ENCODE measurements at places on chromosomes 12 and 14.
A peak's percentile ranks its signal among the peaks of the same experiment; 100 is the strongest.

- no peak for DNase-seq
Measured at GRCh38 chr14:36091096-36091495, 85.4 kb downstream of the PTCSC3 start.

- no peak for DNase-seq
Measured at GRCh38 chr12:65934480-65935115, 110.3 kb downstream of the HMGA2 start.

- no peak for DNase-seq
Measured at GRCh38 chr12:62848418-62848817, 86.5 kb downstream of the PPM1H start.

DNA sequence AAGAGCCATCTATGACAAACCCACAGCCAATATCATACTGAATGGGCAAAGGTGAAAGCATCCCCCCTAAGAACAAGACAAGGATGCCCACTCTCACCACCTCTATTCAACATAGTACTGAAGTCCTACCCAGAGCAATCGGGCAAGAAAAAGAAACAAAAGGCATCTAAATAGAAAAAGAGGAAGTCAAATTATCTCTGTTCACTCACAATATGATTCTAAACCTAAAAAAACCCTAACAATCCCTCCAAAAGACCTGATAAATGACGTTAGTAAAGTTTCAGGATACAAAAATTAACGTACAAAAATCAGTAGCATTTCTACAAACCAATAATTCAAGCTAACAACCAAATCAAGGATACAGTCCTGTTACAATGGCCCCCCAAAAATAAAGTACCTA lies 26.9 kb downstream of the MDM1 start:
- DNase-seq: no peak

DNA sequence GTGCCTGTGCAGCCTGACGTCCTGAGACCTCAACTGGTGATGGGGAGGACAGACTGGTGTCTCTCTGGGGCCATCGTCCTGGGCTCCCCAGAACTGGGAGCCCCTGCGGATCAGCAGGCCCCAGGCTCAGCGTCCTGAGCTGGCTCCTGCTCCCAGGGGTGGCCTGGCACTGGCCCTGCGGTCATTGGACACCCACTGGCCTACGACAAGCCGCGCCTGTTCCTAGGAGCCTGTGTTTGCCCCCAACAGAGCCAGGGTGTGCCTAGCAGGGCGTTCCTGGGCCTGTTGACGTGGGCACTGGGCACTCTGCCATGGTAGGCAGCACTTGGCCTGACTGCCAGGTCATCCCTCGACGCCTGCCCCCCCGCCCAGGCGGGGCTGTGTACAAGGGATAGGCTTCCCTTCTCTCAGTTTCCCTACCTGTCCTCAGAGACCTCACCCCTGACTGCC lies 8.4 kb downstream of the ADSS1 start:
- peak; percentile 42 for DNase-seq

GRCh38 chr14:72742838-72743195 lies 151.1 kb downstream of the DPF3 start:
- no peak for DNase-seq

DNA sequence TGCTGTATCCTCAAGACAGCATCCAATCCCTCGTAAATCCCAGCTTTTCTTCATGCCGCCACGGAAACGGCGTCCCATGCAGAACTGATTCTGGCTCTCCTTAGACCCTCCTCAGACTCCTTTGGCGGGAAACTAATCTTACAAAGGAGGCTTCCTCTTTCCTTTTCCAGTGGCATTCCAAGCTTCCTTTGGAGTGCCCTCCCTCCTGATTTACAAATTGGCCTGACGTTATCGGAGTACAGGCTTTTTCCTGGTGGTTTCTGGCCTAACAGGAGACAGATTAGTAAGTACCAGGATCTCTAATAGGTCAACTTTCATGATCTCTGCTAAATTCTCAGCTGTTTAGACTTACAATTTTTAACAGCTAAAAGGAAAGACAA lies 1.3 kb upstream of the ZDHHC17 start:
- no peak for DNase-seq

DNA sequence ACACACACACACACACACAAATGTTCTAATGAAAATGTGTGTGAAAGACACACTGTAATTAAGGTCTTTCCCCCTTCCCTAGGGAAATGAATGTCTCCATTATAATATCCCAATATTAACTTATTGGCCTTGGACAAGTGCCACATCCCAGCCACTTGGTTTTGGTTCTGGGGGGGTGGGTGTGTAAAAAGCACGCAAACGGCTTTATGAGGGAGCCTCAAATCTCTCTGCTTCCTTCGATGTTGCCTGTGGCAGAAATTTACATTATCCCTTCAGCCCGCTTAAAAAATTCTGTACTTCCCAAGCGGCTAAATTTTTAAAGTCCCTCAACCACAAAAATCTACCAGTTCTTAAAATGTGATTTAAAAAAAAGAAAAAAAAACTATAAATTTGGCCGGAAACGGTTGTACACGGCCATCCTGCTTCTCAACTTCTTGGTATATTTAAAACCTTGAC lies 432 bp downstream of the C14orf93 start:
- DNase-seq: no peak

GRCh38 chr14:68667313-68667791 lies 125.5 kb downstream of the ZFP36L1 start:
- no peak for DNase-seq

DNA sequence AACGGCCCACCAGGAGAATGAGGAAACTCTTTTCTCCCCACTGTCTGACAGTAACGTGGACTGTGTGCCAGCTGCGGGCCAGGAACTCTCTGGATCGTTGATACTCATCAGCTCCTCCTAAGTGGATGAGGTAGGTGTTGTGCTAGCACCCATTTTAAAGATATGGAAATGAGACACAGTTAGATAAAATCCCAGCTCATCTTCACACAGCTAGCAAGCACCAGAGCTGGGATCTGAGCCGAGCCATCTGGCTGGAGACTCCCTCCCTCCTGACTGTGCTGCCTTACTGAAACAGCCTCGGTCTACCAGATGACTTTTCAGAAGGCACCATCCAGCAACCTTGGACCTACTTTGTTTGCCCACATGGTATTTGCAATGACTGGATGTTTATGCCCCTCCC lies 49.2 kb downstream of the TMEM132D start:
- no peak for DNase-seq

GRCh38 chr14:79165471-79166090 lies 995.4 kb downstream of the NRXN3 start:
- no peak for DNase-seq

DNA sequence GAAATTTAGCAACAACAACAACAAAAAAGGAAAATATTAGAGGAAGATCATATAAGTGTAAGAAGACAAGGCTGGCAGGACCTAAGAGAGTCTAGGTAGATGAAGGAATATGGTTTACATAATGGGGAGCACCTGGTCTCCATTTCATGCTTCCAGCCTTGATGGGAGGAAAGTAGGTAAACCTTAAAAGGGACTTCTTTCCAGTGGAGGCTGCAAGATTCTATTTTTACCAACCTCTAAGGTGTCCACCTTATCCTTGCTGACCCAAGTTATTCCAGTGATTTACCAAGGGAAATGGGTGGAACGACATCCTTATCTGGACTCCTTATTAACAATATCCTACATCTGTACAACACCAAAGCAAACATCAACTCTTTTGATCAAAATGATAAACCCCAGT lies 30.0 kb downstream of the DAD1 start:
- DNase-seq: no peak

DNA sequence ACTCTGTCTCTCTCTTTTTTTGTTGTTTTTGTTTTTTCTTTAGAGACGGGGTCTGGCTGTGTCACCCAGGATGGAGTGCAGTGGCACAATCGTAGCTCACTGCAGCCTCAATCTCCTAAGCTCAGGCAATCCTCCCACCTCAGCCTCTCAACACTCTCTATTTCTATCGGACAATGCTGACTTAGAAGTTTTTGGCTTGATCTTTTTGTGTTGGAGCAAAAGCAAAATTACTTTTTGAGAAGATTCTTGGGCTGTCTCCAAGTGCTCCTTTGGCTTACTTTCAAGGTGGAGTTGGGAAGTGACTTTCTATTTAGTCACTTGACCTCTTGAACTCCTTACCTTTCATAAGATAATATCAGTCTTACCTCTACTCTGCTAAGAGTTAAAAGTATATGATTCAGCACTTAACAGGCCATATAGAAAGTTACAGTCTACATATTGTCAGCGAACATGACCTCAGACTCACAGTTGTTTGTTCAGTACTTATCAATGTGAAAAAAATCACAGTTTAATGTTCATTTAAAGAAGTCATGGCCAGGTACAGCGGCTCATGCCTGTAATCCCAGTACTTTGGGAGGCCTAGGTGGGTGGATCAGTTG lies 15.4 kb upstream of the MIA2 start:
- DNase-seq: no peak

DNA sequence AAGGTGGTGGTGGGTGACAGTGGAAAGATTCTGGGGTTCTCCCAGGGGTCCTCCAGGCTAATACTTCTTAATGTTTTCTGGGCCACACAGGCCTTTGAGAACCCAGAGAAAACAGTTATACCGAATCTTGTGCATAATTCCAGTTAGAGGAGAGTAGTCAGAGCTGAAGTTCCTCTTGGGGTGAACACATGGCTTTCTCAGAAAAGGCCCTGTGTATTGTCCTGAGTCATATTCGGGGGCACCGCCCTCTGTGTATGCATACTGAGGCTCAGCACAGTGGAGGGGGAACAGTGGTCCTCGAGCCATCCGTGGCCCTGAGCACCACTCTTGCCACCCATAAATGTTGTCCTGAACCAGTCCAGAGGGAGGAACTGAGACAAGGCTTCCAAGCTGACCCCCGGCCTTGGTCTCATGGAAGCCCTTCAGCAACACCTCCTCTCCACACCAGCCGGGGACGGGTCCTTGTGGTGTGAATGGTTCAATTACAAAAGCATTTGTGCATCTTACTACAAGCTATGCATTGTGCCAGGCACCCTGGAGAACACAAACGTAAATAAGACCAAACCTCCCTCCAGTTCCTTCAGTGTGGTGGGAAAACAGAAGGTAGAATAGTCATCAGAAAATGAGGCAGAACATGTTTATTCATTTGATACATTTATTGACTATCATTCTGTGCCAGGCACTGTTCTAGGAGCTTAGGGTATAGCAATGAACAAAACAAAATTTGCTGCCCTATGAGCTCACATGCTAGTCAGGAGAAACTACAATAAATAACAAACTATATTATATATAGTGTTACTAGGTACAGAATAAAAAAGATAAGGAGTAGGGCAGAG lies 9.9 kb downstream of the DHRS2 start:
- no peak for DNase-seq

GRCh38 chr12:67137256-67137655 lies 131.9 kb upstream of the CAND1 start:
- no peak for DNase-seq

DNA sequence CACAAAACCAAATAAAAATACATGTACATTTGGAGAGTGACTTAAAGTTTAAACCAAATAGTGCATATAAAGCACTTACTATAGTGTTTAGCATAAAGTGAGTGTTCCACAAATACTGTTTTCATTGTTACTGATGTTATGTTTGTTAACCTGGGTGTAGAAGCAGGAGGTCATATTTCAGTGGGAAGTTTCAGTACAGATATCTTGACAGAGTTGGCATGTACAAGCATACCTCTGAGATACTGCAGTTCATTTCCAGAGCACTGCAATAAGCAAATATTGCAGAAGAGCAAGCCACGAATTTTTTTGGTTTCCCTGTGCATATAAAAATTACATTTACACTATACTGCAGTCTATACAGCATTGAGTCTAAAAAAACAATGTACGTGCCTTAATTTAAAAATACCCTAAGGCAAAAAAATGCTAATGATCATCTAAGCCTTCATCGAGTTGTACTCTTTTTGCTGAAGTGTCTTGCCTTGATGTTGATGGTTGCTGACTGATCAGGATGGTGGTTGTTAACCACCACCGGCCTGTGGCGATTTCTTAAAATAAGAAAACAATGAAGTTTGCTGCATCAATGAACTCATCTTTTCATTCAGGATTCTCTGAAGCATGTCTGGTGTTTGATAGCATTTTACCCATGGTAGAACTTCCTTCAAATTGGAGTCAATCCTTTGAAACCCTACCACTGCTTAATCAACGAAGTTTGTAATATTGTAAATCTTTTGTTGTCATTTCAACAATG lies 361.1 kb upstream of the RPL10L start:
- DNase-seq: no peak

- no peak for DNase-seq
Measured at GRCh38 chr12:42421844-42422779, 96.1 kb downstream of the PPHLN1 start.
